ENCODE measurements at places on chromosomes 3 and 15. TPM values are rescaled to one million over a fixed set of nuclear protein-coding genes. Genes with fewer than 3 reads are reported as not detected.

DISP2 gene
- polyA plus RNA-seq = 6.8 TPM

GRAMD1C gene
- polyA plus RNA-seq = 25.9 TPM

SNURF gene
- 3.1 TPM for polyA plus RNA-seq

CFAP92 gene
- polyA plus RNA-seq = 0.78 TPM
